ENCODE measurements at places on chromosomes 12 and 14.
A peak's percentile ranks its signal among the peaks of the same experiment; 100 is the strongest.

- no peak for DNase-seq
Observed at GRCh38 chr12:124632519-124632984, 65.1 kb upstream of the NCOR2 start.

- DNase-seq: peak; percentile 78
Observed at GRCh38 chr14:24734917-24735500, 101.0 kb upstream of the GZMB start.

DNA sequence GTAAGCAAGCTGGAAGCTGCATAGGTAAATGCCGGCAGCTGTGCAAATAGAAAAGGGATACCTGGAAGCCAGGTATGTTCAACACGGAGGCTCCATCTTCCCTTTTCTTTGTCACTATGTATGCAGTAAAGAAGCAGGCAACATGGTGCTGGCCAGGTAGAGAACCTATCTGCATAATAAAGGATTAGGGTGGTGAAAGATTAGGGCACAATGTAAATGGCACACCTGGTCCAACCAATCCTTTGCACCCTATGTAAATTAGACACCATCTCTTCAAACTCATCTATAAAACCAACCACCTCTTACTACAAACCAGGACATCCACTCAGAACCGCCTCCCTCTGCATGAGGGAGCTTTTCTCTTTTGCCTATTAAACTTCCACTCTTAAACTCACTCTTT, 32.3 kb downstream of the RPS29 start:
- DNase-seq: no peak

- no peak for DNase-seq
Observed at GRCh38 chr14:33931461-33931860, 19.4 kb downstream of the EGLN3 start.

DNA sequence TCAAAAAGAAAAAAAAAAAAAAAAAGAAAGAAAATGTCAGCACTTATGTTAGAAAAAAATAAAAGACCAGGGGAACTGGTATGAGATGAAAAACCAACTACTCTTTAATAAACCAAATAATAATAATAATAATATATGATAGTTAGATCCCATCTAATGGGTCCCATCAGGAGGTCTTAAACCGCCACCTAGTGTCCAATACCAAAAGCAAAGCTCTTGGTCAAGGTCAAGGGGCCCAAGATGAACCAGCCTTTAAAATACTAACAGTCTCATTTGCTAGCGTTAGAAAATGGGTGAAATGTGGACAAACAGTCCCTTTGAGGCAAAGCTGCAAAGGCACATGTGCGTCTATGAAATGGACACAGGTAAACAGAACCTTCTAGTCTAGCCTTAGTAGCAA, 12.3 kb downstream of the BRAP start:
- DNase-seq: peak; percentile 16

GRCh38 chr12:107493135-107493494, 192.5 kb upstream of the PWP1 start:
- DNase-seq: no peak

DNA sequence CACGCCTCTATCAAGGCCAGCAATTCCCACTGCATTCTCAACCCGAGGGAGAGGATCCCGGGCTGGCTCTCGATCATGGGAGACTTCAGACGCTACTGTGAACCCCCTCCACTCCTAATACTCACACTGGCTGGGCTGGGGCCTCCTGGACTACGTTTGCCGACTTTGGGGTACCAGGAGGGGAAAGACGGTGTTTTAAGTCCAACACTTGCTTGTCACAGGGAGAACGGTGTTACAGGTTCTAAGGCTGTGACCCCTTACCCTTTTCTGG, 463 bp downstream of the NACA start:
- no peak for DNase-seq

DNA sequence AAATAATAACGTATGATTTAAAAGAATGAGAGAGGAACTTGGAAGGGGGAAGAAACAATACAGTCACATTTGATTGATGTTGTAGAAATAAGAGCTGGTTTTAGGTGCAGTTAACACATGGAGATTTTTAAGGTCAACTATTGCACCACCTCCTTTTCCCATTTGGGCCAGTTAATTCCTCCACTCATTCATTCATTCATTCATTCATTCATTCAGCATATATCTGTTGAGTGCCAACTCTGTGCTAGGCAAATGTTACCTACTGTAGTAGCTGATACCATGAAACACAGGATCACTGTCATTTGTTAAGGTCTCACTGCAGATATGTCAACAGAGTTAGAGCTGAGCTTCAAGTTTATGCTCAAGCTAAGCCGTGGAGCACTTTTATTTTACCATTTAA, 115.7 kb upstream of the ARID2 start:
- no peak for DNase-seq

GRCh38 chr14:104145826-104146601, 7.6 kb downstream of the KIF26A start:
- no peak for DNase-seq

GRCh38 chr12:25458047-25458552, 95.0 kb downstream of the LMNTD1 start:
- DNase-seq: peak; percentile 16

GRCh38 chr12:27787559-27787958, 7.5 kb upstream of the MANSC4 start:
- no peak for DNase-seq

Data from suppressor macrophage treated with lipopolysaccharide for 4 hours (primary cell).